SHP77 (cell line): ENCODE measurements at places on chromosomes 2 and 18.

DNA sequence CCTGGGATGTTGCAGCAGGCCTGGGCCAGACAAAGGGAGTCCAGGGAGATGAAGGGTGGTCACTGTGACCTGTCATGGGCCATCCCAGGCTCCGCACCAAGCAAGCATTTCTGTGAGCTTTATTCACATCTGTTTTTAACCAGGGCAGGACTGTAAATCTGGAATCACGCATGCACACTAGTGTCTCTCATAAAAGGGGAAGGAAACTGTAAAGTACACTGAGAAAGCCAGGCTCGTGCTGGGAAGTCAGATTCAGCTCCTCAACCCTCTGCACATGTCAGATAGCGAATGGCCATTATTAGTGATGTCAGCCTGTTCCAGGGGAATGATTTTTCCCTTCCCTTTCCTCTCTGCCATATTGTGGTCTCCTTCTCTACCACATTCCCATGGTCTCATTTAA is 818.6 kb upstream of the RAB6C start:
- DNase-seq = no peak

DNA sequence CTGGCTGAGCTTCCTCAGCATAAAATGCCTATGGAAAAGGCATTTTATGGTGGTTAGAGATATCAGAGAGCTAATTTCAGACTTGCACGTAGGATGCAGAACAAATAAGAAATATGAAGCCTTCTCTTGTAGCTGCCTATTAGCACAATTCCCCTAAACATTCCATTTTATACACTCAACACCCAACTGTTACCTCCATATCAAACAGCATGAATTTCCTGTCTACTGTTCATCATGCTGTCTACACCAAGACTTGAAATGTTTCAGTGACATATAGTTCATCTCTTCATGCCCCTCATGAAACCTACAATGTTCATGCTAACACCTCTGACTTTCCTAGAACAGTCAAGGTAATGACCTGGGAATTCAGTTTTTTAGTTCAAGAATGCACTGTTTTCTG is 249.9 kb downstream of the PIEZO2 start:
- no peak for DNase-seq

GRCh38 chr2:46813020-46813415 is 102.6 kb downstream of the MCFD2 start:
- DNase-seq = peak; percentile 1

GRCh38 chr2:10080536-10081304 is 509 bp upstream of the CYS1 start:
- no peak for DNase-seq

- no peak for DNase-seq
These were observed 109.6 kb downstream of the SH3RF3 start for GRCh38 chr2:109238580-109238979.

GRCh38 chr2:152418688-152419087 is 83.7 kb downstream of the FMNL2 start:
- no peak for DNase-seq

GRCh38 chr2:118449401-118449800 is 361.1 kb downstream of the INSIG2 start:
- DNase-seq = no peak

- no peak for DNase-seq
These were observed 170.5 kb upstream of the SLC39A10 start for GRCh38 chr2:195486520-195486919.

- no peak for DNase-seq
These were observed 401.5 kb downstream of the ARHGAP15 start for GRCh38 chr2:143530758-143531157.

- no peak for DNase-seq
These were observed 71.5 kb downstream of the THADA start for GRCh38 chr2:43524177-43524965.

GRCh38 chr2:217930761-217931563 is 71.8 kb downstream of the TNS1 start:
- DNase-seq = no peak

DNA sequence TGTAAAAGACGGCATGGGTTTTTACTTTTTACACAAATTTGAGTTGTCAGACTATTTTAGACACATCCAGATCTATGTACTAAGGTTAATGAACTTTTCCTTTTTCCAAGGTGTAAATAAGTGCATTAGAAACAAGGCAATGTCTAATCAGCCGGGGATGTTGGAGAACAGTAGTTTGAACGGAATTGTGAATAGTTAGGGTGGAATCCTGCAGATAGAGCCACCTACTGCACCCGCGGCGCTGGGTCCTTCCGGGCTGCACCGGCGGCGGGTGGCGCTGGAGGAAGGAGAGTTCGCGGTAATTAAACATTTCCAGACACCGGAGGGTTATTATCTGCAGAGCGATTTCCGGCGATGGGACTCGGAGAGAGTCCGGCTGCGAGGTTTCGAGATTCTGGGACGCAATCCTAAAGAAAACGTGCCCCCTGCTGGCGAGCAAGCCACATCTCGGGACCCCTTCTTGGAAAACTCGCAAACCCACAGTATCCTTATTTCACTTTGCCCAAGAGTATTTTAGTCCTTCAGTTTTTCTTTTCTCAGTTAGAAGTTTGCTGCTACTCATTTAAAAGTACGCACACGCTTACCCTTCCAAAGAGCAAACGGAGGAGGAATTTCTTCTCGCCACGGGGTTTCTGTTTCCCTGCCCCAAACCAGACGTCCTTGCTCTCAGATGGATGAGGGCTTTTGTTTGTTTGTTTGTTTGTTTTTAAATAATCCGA is 4.5 kb upstream of the OSR1 start:
- peak; percentile 81 for DNase-seq

DNA sequence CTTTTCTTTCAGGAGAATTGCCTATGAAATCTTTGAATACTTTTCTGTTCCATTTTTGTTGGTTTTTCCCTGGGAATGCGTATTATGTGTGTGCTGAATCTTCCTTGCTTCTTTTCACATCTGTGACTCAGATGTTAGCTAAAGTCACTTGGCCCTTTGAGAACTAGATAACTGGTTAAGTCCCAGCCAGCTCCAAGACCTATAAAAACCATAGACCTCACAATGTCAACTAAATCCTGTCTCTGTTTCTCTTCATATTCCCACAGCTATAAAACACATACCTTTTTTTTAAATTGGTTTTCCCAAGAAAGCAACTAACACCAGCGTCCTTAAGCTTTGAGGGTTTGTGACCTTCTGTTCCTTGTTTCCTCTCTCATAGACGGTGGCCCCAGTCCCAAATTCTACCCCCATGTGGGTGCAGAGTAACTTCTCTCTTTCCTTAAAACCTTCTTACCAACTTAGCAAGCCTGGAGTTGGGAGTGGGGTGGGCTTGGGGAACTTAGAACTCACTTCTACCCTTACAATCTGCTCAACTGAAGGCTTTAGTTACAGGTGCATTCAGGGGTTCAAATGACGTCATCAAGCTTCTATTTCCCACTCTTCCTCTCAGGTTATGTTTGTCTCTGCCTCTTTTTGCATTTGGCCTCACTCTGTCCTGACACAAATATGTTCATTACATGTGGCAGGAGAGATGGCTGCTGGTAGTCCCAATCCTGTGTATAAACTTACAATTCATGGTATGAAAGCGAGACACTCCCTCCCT is 58.1 kb upstream of the TGIF1 start:
- DNase-seq = no peak
